ENCODE measurements at places on chromosomes 1 and 21.

- DNase-seq: no peak
Measured at GRCh38 chr1:10768552-10768951, 27.9 kb downstream of the CASZ1 start.

GRCh38 chr1:112515311-112516009 lies 6.7 kb downstream of the WNT2B start:
- no peak for DNase-seq

GRCh38 chr21:44551340-44551961 lies at the start of gene KRTAP10-2:
Gene KRTAP10-2 (minus strand): TSS chr21:44551505. CDS start chr21:44551458, 47 bp downstream.
- no peak for DNase-seq

DNA sequence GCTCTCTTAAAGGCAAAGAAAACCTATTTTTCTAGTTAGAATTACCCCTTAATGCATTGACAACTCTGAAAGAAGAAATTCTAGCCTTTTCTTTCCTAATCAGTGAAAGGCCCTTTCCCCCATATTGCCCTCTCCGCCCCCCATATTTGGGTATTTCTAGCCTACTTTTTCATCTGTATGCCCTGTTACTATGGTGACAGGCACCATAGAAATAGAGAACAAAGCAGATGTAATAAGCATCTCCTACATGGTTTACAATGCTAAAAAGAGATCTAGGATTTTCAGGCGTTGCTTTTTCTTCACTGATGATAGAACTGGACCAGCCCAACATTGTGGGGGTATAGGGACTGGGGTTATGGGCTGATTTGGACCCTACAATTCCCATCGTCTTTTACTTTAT lies 14.5 kb downstream of the LRRC8B start:
- DNase-seq: no peak

GRCh38 chr1:23116921-23117699 lies 51.5 kb downstream of the LUZP1 start:
- DNase-seq: no peak

DNA sequence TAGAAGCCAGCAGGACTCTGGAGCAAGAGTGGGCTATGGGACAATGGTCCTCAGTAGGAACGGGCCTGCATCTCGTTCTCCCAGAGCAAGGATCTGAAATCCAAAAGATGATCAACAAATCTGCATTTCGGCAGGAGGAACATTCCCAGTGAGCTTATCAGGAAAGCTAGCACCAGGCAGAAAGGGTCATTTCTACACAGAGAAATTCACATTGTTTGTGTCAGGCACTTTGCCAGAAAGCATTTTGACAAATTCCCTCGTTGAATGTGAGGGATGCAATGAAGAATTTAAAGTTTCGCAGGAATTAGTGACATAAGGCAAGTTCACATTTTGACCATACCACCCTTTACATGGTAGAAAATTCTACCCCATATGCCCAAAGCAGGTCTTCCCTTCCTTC lies 31.6 kb upstream of the ETS2 start:
- DNase-seq: no peak

- peak; percentile 43 for DNase-seq
Measured at GRCh38 chr1:35568975-35569395, 4.1 kb upstream of the TFAP2E start.

- DNase-seq: no peak
Measured at GRCh38 chr1:3319874-3320245, 134.6 kb upstream of the ARHGEF16 start.

- no peak for DNase-seq
Measured at GRCh38 chr1:12461754-12462153, 156.3 kb downstream of the DHRS3 start.

DNA sequence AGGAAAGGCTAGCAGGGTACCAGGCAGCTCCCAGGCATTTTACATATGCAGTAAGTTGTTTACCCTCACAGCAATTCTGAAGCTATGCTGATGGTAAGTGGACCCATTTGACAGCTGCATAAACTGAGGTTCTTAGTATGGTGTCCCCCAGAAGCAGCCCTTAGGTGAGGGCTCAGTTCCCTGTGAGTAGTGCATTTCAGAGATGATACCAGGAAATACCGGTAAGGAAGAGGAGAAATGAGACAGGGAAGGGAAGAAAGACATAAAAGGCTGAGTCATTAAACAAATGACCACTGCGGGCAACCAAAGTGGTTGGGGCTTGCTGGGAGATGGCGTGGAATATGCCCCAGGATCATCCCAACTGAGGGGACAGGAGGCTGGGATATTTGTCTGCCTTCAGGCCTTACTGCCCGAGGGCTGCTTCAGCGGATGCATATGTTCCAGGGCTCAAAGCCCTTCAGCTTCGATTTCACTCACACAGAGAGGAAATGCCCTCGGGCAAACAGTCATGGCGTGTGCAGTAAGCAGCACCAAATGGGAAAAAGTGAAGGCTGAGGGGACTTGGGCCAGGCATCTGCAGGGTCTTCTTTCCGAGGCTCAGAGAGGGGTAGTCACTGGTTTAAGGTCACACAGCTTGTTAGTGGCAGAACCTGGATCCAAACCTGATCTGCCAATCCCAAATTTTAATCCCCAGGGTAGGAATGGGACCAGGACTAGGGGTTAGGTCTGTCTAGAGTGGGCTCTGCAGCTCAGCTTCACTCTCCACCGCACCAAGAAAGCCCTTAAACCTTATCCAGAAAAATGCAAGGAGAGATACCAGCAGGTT lies 133.7 kb upstream of the RUNX3 start:
- DNase-seq: no peak

DNA sequence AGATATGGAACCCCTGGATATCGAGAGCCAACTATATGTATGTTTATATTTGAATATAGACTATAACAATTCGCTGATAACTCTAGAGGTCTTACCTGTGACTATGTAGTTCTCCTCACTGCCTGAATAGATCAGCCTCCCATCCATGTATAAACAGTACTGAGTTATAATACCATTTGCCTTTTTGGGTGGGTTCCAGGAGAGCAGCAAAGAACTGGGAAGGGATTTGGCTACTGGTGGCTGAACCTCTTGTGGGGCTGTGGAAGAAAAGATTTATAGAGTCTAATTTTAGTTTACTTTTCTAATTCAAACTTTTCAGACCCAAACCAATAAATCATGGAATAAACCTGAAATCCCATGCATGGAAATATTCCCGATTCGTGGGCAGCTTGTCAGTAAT lies 376.9 kb downstream of the USH2A start:
- no peak for DNase-seq

- no peak for DNase-seq
Measured at GRCh38 chr21:33480481-33481103, 818 bp upstream of the TMEM50B start.

- no peak for DNase-seq
Measured at GRCh38 chr1:237398751-237399150, 356.8 kb downstream of the RYR2 start.

DNA sequence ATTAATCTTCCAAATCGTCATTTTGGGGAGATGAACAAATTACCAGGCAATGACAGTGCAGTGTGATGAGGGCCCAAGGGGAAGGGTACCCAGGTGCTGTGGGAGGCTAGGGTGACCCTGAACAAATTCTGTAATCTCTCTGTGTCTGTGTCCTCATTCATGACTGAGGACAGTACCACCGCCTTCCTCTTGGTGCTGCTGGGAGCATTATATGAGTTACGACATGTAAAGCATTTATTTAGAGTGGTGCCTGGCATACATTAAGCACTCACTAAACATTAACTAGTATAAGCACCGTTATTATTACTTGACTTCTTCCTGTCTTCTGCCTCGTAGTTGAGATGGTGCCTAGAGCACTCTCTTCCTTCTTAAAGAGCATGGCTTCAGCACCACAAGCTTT lies 468.2 kb upstream of the VAMP3 start:
- no peak for DNase-seq

GRCh38 chr1:76892675-76893074 lies 25.4 kb downstream of the ST6GALNAC5 start:
- no peak for DNase-seq

GRCh38 chr1:214989341-214989740 lies 93.2 kb upstream of the KCNK2 start:
- DNase-seq: no peak

DNA sequence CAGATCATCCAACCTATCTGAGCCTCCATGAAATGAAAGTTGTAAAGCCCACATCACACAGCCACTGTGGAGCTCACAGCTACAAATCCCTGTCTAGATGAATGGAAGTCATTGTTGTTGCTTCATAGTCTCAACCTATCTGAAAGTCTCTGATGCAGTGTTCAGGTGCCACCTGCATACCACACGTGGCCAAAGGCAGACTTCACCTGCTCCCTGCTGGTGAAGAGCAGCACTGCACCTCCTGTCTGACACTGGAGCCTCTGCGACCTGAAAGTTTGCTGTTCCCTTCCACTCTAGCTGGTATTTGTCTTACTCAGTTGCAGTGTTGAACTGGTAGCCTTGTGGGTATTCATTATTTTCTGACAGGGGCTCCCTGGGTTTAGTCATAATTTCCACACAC lies 18.4 kb downstream of the LORICRIN start:
- no peak for DNase-seq

- DNase-seq: no peak
Measured at GRCh38 chr1:232853994-232854797, 49.0 kb downstream of the MAP10 start.

DNA sequence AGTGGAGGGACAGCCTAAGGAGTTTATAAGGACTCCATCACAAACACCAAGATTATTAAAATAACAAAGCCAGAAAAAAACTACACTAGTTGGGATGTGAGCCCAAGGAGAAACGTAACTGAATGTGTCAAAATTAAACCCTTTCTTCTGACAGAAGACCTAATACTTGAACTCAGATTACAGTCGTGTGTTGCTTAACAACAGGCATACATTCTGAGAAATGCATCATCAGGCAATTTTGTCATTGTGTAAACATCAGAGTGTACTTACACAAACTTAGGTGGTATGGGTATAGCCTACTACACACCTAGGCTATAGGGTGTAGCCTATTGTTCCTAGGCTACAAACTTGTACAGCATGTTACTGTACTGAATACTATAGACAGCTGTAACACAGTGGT lies 23.4 kb downstream of the DSTYK start:
- no peak for DNase-seq

GRCh38 chr1:56404561-56405030 lies 174.8 kb downstream of the PLPP3 start:
- no peak for DNase-seq

- no peak for DNase-seq
Measured at GRCh38 chr1:211132721-211133392, 1.1 kb downstream of the KCNH1 start.

DNA sequence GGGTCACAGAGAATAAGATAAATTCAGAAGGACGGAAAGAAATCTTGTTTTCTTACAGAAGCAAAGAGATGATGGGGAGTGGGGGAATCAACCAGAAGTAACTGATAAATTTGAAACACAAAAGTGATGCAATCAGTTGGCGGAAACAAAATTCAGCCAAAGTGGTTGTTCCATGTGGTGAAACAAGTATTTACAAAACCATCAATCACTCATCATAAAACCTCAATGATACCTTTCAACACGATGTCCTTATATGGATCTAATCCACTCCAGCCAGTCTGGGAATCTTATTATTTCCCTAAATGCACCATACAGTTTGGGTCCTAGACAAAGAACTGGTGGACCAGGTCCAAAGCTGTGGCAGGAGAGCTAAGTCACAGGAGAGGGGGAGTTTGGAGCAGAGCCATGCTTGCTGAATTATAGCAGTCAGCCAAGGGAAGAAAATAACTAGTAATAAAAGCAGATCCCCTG lies 303.8 kb upstream of the LRRC7 start:
- no peak for DNase-seq

DNA sequence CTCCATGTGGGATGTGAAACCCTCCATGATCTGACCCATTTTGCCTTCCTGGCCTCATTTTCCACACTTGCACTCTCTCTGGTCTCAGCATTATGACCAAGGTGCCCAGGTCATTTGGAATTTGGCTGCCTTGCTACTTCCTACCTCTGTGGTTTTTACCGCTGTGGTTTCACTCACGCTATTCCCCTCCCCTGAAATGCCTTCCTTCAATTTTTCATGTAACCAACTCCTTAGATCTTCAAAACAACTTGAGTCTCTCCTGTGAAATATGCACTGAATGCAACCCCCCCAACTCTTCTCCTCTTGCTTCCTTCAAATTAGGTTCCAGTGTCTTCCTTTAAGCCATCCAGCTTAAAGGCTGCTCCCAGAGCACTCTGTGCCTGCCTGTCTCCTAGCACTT lies 50.1 kb downstream of the PHC2 start:
- no peak for DNase-seq

GRCh38 chr1:104706631-104707147 lies 957.0 kb downstream of the AMY1C start:
- no peak for DNase-seq

- DNase-seq: no peak
Measured at GRCh38 chr21:14592296-14593000, 46.3 kb upstream of the SAMSN1 start.

GRCh38 chr1:157177733-157178394 lies 39.7 kb upstream of the ETV3 start:
- DNase-seq: no peak

GRCh38 chr1:171494076-171494475 lies 8.7 kb downstream of the PRRC2C start:
- DNase-seq: no peak

DNA sequence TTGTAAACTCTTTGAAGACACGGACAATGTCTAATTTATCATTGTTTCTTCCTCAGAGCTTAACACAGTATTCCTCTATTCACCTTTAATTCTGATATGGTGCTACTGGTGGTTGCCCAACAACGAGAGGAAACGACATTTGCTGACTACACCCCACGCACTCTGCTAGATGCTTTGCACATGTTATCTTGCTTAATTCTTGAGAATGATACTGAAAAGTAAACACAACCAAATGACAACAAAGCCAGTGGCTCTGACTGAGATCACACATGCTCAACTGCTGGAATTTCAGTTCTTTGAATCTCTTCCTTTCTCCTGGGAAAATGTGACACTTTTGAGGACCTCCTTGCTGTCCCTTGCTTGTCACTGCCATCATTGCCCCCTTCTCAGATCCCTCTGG lies 37.2 kb upstream of the DDAH1 start:
- DNase-seq: no peak

- DNase-seq: no peak
Measured at GRCh38 chr1:227885648-227886502, 61.9 kb downstream of the WNT9A start.

GRCh38 chr1:207336559-207337467 lies 15.3 kb downstream of the CD55 start:
- no peak for DNase-seq

- no peak for DNase-seq
Measured at GRCh38 chr1:169753549-169753948, 19.7 kb upstream of the SELE start.
